GM19239 (cell line): ENCODE measurements at places on chromosomes 12 and 14.
A peak's percentile ranks its signal among the peaks of the same experiment; 100 is the strongest.

GRCh38 chr12:25293653-25294052 lies 42.9 kb upstream of the KRAS start:
- no peak for DNase-seq

DNA sequence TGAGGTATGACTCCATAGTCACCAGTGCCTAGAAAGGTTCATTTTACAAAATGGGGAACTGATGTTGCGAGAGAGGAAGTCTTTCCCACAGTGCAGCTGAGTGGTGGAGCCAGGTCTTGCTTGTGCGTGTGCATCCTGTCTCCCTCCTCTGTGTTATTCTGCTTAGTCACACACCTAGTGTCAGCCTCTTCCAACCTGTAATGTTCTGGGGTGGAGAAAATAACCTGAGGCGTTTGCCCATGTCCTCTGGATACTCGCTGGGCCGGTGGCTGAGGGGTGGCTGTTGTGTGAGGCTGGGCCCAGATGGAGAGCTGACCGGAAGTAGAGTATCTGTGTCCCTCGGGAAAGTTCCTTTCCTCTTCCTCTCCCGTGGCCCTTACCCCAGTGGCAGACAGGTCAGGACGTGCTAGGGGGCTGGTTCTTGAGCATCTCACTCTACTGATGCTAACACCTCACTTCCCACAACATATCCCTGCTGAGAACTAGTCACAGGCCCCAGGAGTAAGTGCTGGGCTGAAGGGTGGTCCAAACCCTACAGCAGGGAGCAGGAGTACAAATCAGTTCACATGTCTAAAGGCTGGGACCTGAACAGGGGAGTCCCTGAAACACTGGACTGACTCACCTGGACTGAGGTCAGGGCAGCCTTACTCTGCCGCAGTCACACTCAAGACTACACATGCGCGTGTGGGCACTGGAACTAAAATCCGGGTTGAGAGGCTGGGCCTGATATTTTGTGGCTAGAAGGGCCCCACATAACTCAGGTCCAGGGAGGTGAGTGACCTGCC lies 7.0 kb downstream of the MLF2 start:
- DNase-seq: no peak

- no peak for DNase-seq
Measured at GRCh38 chr12:118377884-118378470, 1.6 kb downstream of the SUDS3 start.

GRCh38 chr12:59147791-59148190 lies 227.5 kb upstream of the LRIG3 start:
- no peak for DNase-seq

DNA sequence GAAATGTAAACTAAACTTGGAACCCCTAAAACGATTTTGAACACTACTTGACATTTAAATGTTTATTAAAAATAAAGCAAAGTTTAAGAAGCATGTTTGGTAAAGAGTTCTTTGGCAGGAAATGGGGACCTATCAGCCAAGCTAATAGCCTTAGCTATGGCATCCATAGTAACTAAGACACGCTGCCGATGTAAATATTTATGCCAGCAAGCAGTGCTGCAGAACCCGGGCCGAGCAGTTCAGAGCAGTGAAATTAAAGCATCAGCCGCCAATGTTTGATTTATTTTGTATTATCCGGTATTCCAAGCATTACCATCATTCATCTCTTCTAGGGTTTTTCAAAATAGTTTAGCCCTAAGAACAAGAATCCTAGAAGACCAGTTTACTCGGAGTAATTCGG lies 61.6 kb downstream of the PPP2R5C start:
- DNase-seq: no peak

GRCh38 chr14:76456200-76456599 lies 80.3 kb downstream of the ESRRB start:
- peak; percentile 56 for DNase-seq

DNA sequence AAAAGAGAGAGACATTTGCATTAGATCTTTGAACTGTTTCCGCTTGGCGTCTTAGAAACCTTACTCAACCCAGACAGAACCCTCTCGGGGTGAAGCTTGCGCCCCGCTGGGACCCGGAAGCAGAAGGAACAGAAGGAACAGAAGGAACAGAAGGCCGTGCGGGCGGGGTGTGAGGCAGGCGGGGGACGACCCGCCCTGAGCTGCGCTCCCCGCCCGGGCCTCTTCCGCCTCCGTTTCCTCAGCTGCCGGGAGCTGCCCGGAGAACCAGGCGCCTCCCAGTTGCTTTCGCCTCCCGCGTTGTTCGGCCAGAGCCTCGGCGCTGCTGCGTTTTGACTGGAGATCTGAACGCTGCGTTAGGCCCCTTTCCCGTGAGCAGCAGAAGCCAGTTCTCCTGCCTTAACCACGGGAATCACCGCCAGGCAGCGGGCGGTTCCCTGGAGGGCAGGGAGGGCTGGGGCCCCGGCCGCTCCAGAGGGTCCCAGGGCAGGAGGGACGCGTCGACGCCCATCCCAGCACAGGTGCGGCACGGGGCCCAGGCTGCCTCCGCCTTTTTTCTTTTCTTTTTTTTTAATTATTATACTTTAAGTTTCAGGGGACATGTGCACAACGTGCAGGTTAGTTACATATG lies 19.3 kb upstream of the MMP17 start:
- no peak for DNase-seq

DNA sequence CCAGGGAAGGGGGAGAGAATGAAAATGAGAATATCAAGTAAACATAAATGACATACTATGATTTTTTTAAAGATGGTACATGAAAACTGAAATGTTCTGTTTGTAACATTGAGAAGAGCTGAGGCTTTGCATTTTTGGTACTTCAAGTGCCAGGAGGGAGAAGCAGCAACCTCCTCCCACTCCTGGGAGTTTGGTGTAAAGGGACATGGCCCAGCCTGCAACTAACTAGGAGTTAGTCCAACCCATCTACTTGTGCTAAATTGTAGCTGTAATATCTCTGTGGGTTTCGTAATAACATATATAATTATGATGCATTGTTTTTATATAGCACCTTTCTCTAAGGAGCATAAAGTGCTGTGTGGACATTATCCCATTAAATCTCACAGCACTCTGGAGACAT lies 517.5 kb downstream of the NELL2 start:
- no peak for DNase-seq

GRCh38 chr12:32302218-32303173 lies 96.9 kb upstream of the FGD4 start:
- peak; percentile 30 for DNase-seq

- no peak for DNase-seq
Measured at GRCh38 chr14:41605550-41606281, 960 bp upstream of the LRFN5 start.

DNA sequence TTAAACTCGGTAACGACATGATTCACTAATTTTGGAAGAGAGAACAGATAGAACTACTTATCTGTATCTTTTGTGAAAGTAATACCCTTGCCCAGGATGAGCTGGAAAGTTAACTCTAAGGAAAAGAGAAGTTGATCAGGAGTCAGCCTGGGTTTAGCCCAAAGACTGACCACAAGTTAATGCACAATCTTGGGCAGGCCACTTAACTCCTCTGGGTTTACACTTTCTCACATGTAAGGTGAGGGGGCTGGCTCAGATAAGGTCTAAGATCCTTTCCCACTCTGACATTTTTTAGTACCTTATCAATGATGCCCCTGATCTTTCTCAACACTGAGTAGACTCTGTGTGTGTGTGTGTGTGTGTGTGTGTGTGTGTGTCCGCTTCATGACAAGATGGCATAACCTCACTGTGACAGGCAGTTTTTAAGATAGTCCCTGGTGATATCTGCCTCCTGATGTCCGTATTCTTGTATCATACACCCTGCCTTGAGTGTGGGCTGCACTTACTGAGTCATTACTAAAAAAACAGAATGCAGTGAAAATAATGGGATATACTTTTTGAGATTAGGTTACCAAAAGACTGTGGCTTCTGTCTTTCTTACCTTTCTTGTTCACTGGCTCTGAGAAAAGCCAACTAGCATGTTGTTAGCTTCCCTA lies 56.2 kb upstream of the CCDC198 start:
- DNase-seq: no peak

DNA sequence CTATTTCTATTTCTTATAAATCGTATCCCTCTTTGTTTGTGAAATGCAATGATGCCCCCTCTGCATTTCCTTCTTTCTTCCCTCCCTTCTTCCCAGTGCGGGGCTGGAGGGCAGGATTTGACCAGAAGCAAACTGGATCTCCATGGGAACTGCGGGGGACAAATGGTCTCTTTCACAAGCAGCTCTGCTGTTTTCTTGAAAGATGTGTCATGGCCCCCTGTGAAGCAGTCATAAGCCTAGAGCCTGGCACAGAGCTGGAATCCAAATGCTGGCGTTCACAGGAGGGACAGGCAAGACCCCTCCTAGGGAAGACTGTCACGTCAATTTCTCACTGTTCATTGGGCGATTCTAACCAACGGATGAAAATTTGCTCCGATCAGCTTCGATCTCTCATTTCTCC lies 203.5 kb upstream of the NOS1 start:
- DNase-seq: no peak

- no peak for DNase-seq
Measured at GRCh38 chr12:68403296-68403695, 71.1 kb upstream of the MDM1 start.

- DNase-seq: no peak
Measured at GRCh38 chr12:79451365-79451764, 239.4 kb downstream of the PAWR start.

GRCh38 chr12:67318786-67319185 lies 49.6 kb downstream of the CAND1 start:
- no peak for DNase-seq

DNA sequence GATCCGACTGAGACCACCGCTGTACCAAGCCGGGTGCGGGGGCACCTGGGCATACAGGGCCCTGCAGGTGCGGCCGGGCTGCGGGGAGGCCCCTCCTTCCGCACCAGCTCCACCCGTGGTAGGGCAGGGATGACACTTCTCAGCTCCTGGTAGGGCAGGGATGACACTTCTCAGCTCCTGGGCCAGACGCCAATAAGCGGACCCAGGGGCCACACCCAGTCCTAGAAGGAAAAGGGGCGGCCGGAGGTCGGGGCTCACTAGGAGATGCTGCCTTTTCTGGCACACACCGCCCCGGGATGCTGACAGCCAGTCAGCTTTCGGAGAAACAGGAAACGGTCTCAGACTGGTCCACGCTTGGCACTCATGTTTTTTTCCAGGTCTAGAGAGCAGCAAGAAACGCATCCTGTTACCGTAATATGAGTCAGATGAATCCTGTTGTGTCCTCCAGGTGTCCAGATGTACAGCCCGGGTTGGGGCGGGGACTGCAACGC lies 34.8 kb downstream of the NFKBIA start:
- no peak for DNase-seq

GRCh38 chr14:98819132-98819866 lies 452.7 kb downstream of the BCL11B start:
- DNase-seq: no peak

DNA sequence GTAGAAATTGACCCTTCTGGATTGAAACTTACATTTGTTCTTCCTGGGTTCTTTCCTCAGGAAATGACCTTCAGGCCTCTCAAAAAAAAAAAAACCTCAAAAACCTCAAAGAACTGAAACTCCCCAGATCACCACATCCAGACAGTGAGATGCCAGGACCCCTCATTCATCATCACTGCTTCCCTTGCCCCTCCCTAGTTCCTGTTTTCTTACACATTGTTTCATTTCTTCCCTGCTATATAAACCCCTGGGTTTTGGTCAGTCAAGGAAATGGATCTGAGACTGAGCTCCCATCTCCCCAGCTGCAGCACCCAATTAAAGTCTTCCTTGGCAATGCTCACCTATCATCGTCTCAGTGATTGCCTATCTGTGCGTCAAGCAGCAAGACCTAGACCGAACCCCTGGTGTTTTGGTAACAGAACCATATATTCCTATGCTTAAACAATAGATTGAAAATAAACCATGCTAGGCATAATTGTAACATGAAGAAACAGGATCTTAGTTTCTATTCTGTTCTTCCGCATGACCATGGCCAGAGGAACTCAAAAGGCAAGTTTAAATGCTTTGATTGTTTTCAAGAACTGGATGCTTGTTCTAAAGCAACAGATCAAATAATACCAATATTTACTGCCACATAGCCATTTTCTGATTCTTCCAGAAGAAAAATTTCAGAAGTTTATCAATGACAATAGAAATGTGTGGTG lies 108.0 kb upstream of the MAX start:
- DNase-seq: no peak

GRCh38 chr12:82470906-82471512 lies 112.7 kb downstream of the METTL25 start:
- no peak for DNase-seq

GRCh38 chr14:106372870-106373652 lies 846.7 kb downstream of the TMEM121 start:
- DNase-seq: peak; percentile 44

DNA sequence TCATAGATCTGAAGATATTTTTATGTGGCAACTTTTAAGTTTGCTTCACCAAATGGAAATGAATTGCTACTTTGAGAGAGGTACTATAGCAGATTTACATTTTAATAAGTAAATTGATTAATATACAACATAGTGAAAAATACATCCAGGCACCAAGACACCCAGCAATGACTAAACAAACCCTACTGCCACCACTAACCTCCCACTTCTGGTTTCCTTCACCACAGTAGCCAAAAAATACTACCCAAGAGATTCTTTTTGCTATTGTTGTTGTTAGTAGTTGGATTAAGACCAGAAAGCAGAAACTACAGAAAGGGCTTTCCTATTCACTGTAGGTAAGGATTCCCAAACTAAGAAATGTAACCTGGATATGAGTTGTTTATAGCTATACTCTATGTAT lies 54.1 kb downstream of the COCH start:
- DNase-seq: no peak

DNA sequence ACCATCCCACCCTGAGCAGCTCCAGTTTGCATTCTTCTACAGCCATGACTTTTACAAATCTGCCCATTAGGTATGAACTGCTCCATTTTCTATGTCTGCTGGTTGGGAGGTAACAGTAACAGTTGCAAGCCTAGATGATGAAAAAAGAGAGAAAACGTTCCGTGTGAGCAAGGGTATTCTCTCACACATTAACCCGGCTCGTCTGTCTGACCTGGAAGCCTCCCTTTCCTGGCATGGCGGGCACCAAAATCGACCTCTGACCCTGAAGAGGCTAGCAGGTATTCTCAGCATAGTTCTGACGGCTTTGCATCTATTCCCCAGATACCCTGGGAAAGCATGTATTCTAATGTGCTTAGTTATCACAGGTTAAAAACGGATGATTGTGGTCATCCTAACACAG lies 31.8 kb downstream of the APPL2 start:
- no peak for DNase-seq

DNA sequence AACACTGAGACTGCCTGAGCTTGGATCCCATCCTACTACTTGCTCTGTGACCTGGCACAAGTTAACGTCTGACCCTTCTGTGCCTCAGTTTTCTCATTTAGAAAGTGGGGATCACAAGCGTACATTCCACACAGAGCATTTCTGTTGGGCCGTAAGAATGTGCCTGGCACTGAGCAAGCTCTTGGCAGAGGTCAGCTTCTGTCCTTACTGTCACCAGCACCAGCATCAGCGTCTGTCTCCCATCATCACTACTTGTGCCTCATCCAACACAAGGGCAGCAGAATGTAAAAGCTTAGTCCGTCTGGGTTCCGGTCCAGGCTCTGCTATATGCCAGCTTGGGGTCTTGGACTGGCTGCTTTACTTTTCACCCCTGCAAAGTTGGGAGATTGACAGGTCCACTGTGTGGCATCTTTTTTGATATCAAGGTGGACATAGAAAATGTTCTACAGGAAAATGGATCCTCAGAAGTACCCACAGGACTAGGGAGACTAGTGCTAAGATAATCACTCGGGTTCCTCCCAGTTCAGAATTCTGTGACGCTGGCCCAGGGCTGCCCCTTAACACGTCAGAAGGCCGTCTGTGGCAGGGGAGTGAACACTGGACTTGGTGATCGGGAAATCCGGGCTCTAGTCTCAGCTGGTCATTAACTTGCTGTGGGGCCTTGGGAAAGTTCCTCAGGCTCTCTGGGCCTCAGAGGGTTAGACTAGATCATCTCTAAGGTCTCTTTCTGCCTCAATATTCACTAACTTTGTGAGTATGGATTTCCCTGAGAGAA lies 65.9 kb downstream of the CACNA1C start:
- no peak for DNase-seq
